Large intestine (tissue), 12 donors: ENCODE measurements at places on chromosomes 3 and 15.

DNA sequence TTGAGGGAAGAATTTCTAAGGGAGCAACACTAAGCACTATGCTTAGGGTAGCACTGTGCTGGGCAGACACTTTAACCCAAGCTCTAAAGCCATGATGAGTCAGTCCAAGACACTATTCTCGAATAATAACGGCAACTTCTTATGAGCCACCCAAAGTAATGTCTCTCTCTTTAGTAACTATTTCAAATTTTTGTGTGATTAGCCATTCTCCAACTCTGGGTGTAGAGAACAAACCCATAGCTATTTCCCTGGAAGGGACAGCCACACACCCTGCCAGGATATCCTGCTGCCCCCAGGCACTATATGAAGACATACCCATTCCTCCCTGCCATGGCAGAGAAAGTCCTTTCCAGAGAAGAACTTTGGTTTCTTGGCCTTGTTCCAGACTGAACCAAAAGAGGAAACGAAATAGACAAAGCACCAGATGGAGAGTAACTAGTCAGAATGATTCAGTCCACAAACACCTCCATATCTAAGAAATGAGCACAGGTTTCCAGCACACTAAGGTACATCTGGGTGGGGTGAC is 384.9 kb upstream of the THBS1 start:
- DNase-seq: no peak

DNA sequence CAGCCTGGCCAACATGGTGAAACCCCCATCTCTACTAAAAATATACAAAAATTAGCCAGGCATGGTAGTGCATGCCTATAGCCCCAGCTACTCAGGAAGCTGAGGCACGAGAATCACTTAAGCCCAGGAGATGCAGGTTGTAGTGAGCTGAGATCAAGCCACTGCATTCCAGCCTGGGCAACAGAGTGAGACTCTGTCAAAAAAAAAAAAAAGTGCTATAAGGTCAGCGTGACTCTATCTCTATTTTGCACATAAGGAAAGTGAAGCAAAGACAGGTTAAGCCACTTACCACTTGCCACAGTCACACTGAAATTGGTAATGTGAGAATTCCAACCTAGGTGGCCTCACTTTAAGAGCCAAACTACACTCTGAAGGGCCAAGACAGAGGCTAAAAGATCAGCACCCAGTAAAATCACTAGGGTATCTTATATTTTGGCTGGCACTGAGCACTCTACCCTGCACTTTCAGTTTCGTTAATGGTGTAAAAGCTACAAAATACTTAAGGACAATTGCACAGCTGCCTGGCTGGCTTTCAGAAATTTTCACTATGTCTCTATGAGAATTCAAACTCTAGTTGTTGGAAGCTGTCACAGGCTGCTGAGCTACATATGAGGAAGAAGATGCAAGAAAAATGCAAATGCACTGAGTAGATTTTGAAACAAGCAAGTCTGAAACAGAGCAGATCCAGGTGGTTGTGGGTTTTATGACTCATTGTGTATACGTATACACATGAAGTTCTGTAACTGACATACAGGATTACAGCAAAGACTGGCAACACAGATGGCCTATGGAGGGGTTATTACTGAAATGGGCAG is 32.7 kb downstream of the TRANK1 start:
- no peak for DNase-seq

- no peak for DNase-seq
Measured at GRCh38 chr3:195148549-195148948, 122.4 kb downstream of the XXYLT1 start.

- DNase-seq: no peak
Measured at GRCh38 chr3:31407665-31408064, 125.1 kb upstream of the STT3B start.

- no peak for DNase-seq
Measured at GRCh38 chr3:120182613-120183511, 88.6 kb upstream of the GSK3B start.

- DNase-seq: no peak
Measured at GRCh38 chr15:90654233-90655136, 62.7 kb upstream of the BLM start.

DNA sequence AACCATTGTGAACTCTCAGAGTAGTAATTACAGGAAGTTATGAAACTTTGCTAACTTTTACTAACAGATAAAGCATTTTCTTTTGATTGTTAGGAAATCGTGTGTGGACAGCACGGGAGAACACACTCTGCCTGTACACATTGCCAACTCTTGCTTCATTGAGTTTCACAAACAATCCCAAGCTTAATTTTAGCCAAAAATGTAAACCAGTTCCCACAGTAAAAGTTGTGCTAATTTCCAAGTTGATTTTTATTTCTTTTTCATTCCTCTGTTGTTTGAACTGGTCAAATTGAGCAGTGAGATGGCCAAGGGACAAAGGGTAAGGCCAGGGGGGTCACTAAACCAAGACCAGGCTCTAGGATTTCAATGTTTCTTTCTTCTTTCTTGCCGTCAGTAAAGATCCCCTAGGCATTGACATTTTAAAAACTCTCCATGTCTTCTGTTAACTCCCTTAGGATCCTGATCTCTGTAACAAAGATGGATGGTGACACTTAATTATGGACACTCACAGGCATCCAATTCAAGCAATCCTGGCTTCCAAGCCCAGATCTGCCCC is 414.9 kb downstream of the RBMS3 start:
- DNase-seq: no peak

GRCh38 chr15:62873203-62873602 is 169.3 kb upstream of the TPM1 start:
- no peak for DNase-seq

DNA sequence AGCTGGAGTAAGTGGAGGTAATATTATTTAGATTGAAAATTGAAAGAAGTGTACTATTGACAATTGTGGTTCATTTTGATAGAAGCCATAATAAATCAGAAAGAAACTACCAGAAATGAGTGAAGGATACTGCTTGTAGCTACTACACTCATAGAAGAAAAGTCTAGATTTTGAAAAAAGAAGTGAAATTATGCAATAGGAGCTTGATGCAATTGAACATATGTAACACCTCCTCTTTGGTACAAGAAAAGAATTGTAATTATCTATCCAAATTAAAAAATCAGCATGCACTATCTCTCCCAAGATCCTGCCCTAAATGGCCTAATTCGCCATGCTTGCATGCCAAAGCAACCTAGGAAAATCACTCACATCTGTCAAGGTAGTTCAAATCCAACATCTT is 51.1 kb upstream of the CD200R1L start:
- DNase-seq: no peak

DNA sequence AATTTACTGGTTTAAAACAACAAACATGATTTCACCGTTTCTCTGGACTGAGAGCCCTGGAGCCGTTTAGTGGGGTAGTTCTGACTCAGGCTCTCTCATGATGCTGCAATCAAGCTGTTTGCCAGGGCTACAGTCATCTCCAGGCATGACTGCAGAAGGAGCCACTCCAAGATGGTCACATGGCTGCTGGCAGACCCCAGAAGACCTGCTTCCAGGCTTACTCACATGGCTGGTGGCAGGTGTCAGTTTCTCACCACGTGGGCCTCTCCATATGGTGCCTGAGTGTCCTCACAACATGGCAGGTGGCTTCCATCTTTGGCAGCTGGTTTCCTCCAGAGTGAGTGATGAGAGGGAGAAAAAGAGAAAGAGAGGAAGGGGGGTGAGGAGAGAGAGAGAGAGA is 378.3 kb upstream of the RGMA start:
- DNase-seq: no peak

DNA sequence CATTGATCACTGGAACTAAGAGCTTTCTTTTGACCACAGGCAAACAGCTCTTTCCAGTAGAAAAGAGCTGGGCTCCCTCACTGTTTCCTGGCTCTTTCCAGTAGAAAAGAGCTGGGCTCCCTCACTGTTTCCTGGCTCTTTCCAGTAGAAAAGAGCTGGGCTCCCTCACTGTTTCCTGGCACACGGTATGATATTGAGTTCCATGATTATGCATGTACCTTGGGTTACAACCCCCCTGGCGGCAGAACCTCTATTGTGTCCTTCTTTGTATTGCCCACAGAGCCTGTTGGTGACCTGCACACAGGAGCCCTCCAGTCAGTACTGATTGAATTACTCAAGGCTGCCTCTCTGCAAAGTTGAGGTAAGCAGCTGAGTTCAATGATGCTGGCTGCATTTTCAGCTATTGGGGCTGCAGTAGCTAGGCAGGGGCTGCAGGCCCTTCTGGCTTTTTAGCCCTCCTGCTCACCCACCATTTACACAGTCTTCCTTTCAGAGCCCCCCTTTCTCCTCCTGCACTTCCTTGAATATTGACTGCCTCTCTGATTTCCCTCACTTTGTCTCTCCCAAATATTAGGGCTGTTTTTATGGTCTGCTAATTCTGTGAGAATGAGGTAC is 10.2 kb downstream of the ACKR2 start:
- DNase-seq: no peak
